ENCODE measurements at places on chromosomes 4 and X.

DNA sequence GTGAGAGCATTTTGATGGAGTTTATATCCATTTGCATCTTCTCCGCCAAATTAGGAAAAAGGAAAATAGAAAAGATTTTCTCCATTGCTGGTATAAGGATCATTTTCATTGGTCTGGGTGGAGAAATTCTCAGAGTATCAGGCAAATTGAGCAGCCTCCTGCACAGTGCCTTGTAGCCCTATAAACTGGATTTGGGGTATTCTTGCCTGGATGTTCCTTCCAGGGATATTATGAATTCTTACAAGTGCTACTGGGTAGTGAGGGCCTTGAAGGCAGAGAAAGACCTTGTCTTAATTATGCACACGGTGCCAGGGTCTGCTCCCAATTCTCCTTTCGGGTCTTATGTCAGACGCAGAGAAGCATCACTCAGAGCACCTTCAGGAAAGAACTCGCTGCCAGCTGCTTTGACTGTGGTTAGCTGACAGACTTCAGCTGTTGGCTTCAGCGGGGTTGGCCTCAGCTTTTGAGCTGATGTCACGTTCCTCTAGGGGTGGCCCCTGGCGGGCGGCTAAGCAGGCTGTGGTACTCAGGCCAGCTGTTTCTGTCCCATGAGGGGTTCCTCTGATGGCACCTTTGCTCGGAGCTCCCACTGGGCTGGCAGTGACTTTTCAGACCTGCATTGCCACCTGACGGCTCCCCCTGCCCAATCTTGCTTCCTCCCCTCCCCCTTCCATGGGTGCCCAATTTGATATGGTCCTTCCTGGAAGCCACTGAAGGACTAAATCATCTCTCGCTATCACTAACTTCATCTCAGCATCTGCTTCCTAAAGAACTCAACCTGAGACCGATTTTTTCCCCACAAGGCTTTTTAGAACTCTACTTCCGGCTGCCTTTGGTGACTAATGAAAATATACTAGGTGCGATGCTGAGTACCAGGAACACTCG lies 519.5 kb downstream of the BCOR start:
- peak; percentile 1 for DNase-seq

DNA sequence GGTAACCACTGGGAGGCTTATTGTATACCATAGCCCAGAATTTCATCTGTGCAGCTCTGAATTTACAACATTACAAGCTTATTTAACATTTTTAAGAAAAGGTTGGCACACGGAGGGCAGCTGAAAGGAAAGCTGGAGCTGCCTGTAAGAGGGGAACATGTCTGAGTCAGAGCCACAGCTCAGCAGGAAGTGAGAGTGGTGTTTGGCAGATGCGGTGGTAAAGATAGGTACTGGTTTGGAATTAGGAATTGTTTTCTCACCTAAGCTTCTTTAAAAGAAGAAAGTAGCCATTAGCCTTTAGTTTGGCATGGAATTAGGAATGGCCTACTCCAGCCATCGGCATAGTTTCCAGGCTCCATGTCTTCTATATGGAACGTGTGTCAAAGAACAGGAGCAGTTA lies 172.5 kb upstream of the ANXA3 start:
- DNase-seq = no peak

- DNase-seq = no peak
Measured at GRCh38 chrX:39886282-39886681, 211.5 kb downstream of the BCOR start.

- no peak for DNase-seq
Measured at GRCh38 chrX:8845469-8845868, 44.3 kb upstream of the FAM9A start.

DNA sequence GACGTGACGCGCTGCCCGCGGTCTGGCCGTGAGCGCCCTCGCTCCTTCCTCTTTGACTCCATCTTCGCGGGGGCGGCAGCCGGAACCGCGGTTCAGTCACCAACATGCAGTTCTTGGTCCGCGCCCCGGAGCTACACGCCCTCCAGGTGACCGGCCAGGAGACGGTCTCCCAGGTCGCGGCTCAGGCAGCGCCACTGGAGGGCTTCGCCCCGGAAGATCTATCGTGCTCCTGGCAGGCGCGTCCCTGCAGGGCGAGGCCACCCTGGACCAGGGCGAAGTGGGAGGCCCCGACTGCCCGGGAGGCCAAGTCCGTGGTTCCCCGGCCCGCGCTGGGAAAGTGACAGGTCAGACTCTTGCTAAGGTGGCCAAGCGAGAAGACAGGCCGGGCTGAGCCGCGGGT lies 2.9 kb downstream of the TRIML2 start:
- DNase-seq = no peak

DNA sequence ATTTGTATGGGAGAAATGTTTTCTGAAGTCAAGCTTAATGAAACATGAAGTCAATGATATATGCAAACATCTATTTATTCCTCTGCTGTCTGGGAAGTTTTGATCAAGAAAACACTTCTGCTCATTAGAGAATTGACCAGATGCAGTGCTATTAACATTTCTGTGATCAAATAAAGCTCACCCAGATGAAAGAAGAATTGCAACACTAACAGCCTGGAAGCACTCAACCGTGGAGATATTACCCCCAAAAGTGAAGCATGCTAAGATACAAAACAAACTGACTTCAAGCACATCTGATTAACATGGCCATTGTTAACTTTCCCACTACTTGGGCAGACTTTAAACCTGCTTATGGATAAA lies 73.7 kb upstream of the GUCY1A1 start:
- DNase-seq = no peak

DNA sequence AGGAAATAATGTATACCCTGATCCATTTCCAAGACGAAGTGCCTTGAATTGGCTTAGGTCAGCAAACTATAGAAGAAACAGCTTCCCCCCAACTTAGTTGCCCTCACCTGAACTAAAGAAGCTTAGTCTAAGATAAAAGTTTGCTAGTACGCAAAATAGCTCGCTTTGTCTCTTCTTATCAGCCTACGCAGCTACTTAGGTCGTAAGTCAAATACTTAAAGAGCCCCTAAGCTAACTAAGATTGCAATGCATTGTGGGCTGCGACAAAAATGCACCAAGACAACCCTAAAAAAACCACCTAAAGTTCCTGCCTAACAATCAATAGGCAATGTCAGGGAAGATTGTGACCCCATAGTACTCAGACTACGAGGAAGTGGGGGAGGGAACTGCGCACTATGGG lies 12.8 kb downstream of the CLNK start:
- DNase-seq = no peak

DNA sequence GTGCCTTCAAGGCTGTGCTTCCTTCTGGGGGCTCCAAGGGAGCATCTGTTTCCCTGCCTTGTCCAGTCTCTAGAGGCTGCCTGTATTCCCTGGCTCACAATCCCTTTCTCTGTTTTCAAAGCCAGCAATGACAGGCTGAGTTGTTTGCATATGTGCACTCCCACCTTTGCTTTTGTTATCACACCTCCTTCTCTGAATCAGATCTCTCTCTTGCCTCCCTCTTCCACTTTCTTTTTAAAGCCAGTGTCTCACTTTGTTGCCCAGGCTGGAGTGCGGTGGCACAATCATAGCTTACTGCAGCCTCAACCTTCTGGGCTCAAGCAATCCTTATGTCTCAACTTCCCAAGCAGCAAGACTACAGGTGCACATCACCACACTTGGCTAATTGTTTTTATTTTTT lies 37.1 kb upstream of the LEF1 start:
- no peak for DNase-seq

- no peak for DNase-seq
Measured at GRCh38 chr4:6724421-6725111, 8.6 kb downstream of the BLOC1S4 start.

- DNase-seq = no peak
Measured at GRCh38 chrX:152821145-152821765, 9.3 kb downstream of the CETN2 start.

DNA sequence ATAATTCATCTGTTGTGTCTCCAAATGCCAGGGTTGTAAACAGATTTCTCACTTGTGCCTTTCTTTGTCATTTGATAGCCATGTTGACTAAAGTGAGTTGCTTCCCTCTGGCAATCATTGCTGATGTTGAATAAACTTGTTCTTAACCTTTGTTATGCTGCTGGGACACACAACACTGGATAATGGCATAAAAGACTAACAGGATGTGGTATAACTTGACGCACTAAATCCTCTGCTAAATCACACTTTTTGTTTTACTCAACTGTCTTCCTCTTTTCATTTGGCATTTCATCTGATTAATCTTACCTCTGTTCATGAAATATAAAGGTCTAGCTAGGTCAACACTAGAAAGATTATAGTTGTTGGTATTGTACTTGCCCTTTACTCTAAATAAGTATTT lies 17.6 kb upstream of the CXCL5 start:
- no peak for DNase-seq

DNA sequence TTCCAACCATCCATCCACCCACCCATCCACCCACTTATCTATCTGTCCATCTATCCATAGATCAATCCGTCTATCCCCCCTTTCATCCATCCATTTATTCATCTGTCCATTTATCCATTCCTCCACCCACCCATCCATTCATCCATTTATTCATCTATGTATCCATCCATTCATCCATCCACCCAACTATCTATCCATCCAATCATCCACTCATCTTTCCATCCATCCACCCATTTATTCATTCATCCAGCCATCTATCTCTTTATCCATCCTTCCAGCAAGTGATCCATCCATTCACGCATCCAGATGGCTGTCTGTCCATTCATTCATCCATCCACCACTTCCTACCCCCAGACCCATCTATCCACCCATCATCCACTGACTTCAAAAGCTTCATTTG lies 84.0 kb upstream of the CD99 start:
- no peak for DNase-seq

GRCh38 chr4:160318567-160319220 lies 1215.8 kb downstream of the RAPGEF2 start:
- DNase-seq = no peak

GRCh38 chr4:2928242-2929176 lies 34.7 kb downstream of the NOP14 start:
- no peak for DNase-seq

DNA sequence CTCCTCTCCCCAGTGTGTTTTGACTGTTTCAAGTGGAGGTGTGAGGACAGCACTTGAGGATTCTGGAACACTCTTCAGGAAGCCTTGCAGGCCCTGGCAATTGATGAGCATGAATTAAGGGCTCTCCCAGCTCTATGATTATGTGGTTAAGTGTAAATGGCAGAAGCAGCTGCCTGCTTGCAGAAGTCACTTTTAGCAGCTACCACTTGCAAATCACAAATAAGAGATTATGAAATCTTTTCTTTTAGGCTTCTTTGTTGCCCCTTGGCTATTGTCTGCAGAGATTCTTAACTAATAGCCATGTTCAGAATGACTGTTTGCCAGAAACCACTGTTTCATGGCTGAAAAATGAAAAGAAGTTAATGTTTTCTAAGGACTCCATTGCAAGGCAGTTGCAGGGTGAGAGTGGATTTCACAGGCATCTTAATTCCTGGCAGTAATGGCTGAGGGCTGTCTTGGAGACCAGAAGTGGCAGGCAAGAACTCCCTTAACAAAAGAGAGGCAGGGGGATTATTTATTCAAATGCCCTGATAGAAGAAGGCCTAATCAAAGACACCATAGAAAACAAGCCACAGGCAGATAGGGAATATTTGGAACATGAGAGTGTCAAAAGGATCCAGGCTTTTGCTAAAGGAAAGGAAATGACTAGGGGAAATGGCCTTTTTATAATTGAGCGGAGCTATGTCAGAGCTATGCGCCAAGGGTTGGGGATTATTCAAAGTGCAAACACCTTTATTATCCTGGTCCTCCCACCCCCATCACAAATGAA lies 8.3 kb upstream of the HOPX start:
- no peak for DNase-seq

GRCh38 chr4:102299354-102300107 lies 45.8 kb downstream of the SLC39A8 start:
- no peak for DNase-seq

Data from stimulated activated CD8-positive, alpha-beta memory T cell treated with anti-CD3 and anti-CD28 coated beads, Interleukin-7, amount 100 ng/mL, for 1 hour (primary cell).